ENCODE measurements at places on chromosomes 6 and 20.

DNA sequence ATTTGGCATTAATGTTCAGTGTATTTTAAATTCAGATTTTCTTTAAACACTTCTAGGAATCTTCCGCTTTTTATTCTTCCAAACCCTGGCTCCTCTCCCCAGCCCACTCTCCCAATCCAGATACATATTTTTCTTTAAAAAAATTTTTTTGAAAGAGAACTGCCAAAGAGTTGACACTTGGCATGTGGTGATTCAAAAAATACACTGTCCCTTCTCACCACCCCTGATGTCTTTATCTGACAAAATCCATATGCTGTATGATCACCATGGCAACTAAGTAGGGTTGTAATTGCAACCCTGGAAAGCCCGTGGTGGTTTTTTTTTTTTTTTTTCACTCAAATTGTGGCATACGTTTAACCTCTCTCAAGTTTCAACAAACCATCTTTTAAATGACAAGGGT, 355.8 kb upstream of the SASH1 start:
- no peak for DNase-seq

DNA sequence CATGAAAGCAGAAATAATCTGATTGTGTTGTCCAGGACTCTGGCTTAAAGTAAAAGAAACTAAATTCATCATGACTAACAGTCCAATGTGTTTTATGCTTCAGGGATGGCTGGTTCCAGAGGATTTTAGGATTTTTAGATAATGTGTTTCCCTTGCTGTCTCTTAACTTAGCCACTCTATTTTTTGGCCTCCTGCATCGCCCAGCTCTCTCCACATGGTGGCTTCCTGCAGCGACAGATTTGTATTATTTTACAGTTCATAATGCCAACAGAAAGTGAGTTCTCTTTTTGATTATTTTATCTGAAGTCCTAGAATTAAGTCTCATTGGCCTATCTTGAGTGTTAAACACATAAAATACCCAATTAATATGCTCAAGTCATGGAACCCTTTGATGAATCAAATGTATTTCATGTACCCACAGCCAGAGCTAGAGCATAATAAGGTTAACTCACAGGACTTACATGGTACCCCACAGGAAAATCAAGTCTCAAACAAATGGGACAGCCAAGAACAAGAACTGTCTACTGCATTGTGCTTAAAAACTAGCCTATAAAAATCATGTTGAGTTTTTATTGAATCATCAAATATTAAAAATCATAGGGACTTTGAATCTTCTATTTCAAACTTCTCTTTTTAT, 582.5 kb downstream of the DOK5 start:
- no peak for DNase-seq

- DNase-seq, result no peak
Observed at GRCh38 chr6:152462716-152463115, 174.4 kb downstream of the SYNE1 start.

- DNase-seq, result no peak
Observed at GRCh38 chr6:74161380-74161779, 465.4 kb downstream of the CD109 start.

- no peak for DNase-seq
Observed at GRCh38 chr20:31806564-31807355, 12.4 kb upstream of the MYLK2 start.

DNA sequence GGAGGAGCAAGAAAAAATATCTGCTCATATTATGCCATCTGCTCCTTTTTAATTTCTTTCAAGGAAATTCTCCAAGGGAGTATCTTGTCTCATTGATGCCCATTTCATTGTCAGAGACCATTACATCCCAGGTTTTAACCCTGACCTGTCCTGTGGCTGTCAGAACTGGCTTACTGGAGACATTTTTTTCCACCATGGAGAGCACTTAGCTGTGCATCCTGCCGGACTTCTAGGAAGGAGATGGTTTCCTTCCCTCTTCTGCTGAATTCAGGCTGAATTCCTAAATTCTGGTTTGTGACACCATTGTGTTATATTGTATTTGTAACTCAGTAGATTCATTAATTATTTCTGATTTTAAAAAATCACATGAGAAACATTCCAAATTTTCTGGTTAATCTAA, 70.3 kb downstream of the NKAIN2 start:
- no peak for DNase-seq

GRCh38 chr6:44245912-44246662, 814 bp upstream of the HSP90AB1 start:
- peak; percentile 87 for DNase-seq

GRCh38 chr6:30037182-30037788, 23.8 kb upstream of the POLR1H start:
- peak; percentile 30 for DNase-seq

GRCh38 chr6:3341467-3341866, 82.7 kb downstream of the PSMG4 start:
- DNase-seq, result no peak

DNA sequence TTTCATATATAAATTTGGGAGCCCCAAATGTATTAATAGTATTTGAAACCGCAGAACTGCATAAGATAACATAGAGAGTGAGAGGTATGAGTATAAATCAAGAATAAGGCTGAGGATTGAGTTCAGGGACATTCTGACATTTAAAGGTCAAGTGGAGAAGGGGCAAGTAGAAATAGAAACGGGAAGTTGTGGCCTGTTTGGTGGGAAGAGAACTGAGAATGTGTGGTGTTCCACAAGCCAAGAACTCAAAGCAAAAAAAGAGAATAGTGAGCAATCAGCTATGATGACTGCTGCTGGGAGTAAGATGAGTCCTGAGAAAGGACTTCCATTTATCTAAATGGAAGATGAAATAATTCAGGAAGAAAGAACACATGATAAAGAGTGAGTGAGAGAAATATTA, 418.4 kb downstream of the CD109 start:
- DNase-seq, result no peak

DNA sequence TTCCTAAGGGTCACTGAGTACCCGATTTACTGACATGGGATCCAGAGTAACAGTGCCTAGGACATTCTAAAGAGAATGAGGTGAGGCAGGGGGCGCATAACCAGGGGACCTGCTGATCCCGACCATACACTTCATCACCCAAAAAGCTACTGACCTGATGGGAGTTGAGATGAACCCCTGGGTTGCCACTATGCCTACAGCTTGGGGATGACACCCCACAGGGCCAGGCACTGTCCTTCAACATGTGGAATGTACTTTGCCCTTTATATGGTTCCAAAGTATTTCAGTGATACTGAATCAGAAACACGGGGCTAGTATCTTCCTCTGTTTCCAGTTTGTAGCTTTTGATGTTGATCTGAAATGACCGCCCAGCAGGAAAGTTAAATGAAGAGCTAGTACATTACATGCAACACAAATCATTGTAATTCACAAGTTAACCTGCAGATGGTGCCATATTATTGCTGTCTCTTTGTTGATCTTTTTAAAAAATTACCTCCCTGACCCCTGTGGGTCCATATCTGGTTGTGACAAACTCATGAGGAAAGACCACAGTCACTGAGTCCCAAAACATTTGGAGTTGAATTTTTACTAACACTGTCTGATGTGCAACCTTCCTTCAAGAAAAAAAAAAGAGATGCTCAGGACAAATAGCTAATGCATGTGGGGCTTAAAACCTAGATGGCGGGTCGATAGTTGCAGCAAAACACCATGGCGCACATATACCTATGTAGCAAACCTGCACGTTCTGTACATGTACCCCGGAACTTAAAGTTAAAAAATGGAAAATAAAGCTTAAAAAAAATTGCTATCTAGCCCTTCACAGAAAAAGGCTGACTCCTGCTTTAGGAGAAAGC, 42.7 kb upstream of the GCNT2 start:
- DNase-seq, result no peak

GRCh38 chr6:13261464-13261994, 66.8 kb downstream of the TBC1D7 start:
- no peak for DNase-seq

- no peak for DNase-seq
Observed at GRCh38 chr20:43901296-43901695, 13.4 kb upstream of the TOX2 start.

DNA sequence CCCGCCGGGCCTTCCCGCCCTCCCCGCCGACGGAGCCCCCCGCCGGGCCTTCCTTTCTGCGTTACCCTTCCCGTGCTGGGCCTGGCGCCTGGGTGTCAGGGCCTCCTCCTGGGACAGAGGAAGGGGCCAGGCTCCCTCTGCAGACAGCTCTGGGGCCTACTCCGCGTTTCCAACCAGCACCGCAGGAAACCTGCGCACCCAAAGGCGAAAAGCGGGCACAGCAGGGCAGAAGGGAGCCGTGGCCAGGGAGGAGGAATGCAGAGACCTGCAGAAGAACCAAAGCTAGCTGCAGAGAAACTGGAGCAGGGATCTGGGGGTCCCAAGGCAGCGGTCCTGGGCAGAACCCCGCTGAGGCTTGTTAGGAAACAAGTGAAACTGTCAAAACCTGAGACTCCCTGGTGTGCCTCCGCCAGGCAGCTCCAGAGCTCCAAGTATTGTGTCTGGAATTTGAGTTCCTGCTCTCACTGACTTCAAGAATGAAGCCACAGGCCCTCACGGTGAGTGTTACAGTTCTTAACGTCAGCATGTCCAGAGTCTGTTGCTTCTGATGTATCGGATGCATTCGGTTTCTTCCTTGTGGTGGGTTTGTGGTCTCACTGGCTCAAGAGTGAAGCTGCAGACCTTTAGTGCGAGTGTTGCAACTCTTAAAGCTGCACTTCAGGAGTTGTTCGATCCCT, 33.3 kb downstream of the IRF4 start:
- DNase-seq, result no peak

DNA sequence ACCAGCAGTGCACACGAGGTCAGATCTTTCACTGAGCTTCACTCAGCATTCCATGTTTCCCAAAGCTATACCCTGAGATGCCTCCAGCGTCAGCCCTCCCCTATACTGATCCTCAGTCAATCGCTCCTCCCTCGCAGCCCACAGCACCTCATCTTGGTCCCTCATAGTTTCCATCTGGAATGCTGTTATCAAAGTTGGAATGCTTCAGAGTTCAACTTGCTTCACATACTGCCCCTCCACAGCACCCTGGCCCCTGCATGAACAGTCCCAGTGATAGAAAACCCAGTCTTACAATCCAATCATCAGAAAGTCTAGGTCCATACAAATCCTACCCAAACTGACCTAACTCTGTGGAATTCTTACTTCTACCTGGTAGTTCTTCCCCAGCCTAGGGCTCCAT, 20.0 kb downstream of the SPAG4 start:
- no peak for DNase-seq

DNA sequence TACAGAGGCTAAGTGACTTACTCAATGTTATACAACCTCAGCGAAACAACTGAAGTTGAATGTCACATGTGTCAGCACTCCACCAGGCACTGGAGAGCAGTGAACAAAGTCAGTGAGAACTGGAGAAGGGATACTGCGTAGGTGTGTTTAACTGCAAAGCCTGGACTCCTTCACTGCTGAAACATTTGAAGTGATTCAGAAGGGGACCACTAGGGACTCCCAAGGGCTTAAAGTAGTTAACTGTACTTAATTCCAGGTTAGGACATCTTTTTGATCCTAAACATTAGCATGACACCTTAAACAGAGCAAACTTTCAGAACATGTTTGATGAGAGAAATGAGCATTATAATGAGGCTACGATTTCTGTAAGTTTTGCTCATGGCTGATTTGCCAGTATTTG, 45.0 kb upstream of the ZBTB24 start:
- no peak for DNase-seq

DNA sequence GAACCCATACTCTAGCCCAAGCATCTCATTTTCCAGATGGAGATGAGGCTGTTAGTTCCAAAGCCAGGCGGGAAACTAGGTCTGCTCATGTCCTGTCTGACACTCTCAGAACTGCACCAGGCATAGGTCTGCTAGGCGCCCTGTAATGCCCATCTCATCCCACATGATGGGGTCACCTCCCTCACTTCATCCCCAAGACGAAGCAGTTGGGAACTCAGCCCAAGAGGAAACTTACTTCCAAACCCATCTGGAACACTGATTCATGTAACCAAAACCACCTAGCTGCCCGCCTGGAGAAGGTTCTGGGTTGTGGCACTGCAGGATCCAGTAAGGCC, 119.4 kb upstream of the PRND start:
- DNase-seq, result no peak

DNA sequence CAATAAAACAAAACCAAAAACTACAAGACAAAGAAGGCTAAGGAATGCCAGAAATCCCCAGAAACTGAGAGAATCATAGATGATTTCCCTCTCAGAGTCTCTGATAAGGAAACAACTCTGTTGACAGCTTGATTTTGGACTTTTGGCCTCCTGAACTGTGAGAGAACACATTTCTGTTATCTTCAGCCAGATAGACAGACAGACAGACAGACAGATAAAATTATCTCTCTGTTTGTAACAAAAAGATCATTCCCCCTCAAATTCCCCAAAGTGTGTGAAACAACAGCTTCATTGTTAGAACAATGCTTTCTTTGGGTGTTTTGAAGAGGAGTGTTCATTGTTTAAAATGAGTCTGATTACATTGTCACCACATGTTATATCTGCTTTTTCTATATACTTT, 148.2 kb downstream of the BCKDHB start:
- no peak for DNase-seq

GRCh38 chr20:11727708-11728107, 190.0 kb upstream of the BTBD3 start:
- DNase-seq, result no peak

GRCh38 chr6:136873748-136874147, 48.4 kb upstream of the SLC35D3 start:
- no peak for DNase-seq

GRCh38 chr20:33532753-33533459, 43.0 kb downstream of the CBFA2T2 start:
- DNase-seq, result no peak

GRCh38 chr6:125421836-125422235, 120.1 kb upstream of the HDDC2 start:
- DNase-seq, result no peak

DNA sequence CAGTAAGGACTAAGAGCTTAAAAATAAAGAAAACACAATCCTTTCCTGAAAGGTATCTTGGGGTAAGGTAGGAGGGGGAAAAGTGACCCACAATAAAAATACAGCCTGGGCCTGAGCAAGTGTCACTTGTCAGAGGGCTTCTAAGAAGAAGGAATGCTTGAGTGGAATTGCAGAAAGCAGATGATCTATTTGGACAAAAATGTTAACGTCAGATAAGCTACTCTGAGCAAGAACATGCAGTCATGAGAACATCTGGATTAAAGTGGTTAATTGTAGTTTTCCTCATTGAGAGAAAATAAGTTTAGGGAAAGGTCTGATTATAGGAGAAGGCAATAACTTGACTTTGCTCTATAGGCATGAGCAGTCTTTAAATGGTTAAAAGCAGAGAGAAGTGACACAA, 581.9 kb downstream of the HTR1B start:
- DNase-seq, result no peak

Data from CD4-positive, alpha-beta T cell (primary cell).